ENCODE measurements at places on chromosomes 3 and 15. TPM values are rescaled to one million over a fixed set of nuclear protein-coding genes. Genes with fewer than 3 reads are reported as not detected.

DNA sequence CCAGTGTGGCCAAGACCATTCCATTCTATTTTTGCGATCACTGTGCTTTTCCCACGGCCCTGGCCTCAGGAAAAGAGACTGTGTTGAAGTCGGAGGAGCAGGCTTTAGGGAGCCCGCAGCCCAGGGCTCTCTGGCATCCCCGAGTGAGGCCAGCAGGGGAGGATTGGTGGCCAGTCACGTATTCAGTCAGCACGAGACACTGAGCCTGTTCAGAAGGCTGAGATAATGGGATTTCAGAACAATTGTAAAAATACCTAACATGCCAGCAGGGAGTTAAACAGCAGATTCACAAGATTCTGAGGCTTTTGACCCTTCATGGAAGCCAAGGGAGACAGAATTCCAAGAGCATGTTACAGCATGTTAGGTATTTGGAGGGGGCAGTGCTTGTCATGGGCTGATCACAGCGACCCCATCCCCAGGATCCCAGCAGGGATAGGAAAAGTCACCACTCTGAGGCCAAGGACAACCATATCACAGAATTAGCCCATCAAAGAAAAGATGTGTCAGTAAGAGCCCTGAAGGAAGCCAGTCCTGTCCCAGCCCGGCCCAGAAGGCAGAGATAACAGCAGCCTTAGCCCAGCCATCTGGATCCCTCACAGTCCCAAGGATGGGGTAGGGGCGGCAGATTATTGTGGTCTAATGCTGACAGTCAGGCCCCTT, 40.6 kb downstream of the AMOTL2 start:
- no peak for DNase-seq

DNA sequence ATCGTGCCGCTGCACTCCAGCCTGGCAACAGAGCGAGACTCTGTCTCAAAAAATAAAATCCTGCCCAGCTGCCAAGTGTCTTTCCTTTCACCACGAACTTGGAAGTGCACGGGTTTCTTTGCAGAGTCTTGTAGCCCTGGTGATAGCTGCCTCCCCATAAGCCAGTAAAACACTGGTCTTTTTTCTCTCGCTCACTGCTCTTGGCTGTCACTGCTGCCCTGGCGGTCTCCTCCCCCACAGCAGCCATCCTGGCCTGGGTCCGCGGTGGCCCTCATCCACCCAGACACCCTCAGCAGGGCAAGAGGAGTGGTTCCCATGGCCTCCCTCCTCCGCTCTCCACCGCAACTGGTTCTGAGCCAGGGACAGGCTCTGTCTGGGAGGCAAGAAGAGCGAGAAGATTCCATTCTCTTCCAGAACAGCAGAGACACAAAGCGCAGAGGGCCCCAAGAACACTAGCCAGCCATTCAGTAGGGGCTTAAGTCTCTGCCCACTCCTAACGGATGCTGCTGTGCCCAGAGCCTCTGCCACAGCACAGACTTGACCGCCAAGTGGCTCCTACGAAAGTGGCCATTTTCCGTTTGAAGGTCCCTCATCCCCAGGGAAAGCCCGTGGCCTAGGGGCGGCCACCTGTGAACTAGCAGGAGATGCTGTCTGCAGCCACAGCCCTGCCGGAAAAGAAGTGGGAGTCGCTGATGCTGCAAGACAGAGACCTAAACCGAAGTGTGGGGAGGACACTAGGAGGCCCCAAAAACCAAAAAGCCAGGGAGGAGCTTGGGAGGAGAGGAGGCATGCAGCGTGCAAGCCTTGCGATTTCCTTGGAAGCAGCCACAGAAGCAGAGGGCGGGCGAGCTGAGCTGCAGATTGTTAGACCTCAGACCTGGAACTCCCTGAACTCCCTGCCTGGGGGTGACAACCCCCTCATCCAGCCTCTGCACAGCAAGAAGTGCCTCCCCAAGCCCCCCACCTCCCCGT, 44.1 kb downstream of the KLHL25 start:
- peak; percentile 82 for DNase-seq

DNA sequence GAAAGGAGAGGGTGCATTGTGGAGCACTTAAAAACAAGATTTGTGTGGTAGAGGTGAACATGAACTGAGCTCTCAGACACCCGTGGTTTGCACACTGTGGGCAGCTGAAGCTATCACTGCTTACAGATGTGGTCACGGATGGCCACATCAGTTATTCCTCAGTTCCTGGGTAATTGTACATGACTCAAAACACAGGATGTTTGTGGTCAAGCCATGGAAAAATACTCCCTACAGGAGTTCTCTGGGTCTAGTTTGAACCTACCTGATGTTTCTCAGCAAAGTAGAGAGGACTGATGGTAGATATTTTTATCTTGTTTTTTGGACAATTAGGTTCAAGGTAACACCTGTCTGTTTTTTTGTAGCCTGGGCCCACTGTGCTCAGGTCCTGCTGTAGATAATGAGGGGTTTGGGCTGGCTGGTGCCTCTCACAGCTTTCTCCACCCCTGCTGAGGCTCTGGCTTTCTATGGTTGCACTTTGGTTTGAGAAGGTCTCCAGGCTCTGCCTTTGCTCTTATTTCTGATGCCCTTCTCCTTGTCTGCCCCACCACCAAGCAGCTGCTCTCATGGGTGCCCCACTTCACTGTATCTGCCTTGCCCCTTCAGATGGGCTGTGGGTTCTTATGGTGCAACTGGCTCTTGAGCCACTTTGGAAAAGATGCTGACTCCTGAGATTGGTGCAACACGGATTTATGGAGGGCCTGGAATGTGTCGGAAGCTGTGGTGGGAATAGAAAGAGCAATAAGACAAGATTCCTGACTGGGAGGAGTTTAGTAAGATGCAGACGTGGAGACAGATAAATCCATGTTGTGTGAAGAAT, 40.1 kb downstream of the CDCP1 start:
- DNase-seq = no peak

DNA sequence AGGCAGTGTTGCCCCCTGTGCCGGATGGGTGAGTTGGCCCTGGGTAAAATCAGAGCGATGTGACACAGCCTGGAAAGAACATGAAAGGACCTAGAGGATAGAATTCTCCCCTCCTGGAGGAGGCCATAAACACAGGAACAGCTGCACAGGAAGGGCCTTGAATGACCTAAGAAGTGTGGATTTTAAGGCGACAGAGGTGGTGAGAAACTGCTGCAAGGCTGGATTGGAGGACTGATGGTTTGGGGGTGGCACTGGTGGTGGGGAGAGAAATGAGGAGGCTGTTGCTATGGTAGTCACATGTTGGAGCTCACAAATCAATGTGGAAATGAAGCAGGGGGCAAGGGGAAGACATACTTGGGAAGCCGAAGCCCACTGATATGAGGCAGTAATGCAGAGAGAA, 13.8 kb downstream of the XIRP1 start:
- no peak for DNase-seq

- DNase-seq = no peak
These were observed 39.3 kb downstream of the GLB1 start for GRCh38 chr3:33057320-33058298.

DNA sequence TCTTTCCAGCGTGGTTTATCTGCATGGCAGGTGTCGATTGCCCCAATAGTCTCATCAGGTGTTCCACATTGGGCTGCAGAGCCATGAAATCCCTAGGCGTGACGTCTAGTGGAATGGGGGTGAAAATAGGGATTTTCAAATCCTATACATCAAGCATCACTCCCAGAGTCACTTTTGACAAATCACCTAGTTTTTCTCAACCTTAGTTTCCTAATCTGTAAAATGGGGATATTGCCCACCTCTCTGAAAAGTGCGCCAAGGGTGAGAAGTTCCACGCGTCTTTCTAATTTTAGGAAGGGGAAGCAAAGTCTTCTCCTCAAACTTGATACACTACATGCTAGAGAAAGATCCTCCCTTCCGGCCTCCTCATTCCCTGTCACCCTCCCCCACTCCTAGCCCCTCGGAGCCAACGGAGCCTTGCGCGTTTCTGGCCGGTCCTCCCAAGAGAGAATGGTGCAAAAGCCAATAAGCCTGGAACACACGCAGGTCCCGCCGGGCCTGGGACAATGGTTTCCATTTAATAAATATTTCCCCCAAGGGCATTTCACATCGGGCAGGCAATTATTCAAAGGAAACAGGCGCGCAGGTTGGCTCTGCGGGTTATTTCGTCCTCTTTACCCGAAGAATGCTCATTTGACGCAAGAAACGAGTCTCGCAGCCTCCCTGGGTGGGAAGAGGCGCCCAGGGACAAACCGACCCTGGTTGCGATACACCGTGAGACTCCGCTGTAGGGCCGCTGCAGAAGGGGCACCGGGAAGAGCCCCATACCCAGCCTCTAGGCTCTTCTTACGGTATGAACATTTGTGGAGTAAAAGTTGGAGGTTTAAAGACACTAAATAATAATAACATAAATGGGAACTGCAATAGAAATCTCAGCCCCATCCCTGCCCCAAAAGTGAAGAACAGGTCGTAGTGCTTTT, 1.2 kb upstream of the SOX14 start:
- no peak for DNase-seq

DNA sequence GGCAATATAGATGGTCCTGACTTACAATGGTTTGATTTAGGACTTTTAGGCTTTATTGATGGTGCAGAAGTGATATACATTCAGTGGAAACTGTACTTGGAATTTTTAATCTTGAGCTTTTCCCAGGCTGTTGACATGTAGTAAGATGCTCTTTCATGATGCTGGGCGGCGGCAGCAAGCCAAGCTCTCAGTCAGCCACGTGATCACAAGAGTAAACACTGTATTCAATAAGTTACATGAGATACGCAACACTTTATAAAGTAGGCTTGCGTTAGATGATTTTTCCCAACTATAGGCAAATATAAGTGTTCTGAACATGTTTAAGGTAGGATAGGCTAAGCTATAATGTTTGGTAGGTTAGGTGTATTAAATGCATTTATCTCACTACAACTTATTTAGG, 17.9 kb downstream of the PARP9 start:
- no peak for DNase-seq

DNA sequence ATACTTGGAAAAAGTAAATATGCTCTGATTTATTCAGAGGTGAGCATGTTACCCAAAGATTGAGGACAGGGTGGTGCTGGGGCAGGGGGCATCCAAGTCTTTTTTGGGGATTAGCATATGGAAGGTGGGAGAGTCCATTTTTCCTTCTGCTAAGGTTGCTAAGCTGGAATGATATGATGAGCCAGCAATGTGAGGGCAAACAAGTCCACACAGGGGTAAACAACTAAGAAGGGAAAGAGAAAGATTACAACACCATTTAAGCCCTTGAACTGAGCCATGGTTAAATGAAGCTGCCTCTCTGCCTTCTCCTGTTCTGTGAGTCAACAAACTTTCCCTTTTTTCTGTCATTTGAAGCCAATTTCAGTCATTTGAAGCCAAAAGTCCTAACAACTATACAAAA, 89.0 kb downstream of the RPL22L1 start:
- no peak for DNase-seq

DNA sequence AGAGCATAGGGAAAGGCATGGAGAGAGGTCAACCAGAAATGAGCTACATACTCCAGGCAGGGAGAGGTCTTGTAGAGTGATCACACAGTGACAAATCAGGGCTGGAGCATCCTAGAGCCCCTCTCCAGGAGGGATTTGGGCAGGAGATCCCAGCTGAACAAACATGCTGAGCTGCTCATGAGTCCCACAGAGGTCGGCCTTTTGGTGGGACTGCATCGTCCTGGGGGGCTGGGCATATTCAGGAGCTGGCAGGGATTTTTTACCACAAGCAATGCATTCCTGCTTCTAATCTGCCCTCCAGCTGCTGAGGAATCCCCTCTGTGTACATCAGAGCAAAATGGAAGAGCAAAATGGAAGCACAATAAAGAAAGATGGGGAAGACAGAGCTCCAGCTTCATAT, 94.9 kb downstream of the NTRK3 start:
- no peak for DNase-seq

DNA sequence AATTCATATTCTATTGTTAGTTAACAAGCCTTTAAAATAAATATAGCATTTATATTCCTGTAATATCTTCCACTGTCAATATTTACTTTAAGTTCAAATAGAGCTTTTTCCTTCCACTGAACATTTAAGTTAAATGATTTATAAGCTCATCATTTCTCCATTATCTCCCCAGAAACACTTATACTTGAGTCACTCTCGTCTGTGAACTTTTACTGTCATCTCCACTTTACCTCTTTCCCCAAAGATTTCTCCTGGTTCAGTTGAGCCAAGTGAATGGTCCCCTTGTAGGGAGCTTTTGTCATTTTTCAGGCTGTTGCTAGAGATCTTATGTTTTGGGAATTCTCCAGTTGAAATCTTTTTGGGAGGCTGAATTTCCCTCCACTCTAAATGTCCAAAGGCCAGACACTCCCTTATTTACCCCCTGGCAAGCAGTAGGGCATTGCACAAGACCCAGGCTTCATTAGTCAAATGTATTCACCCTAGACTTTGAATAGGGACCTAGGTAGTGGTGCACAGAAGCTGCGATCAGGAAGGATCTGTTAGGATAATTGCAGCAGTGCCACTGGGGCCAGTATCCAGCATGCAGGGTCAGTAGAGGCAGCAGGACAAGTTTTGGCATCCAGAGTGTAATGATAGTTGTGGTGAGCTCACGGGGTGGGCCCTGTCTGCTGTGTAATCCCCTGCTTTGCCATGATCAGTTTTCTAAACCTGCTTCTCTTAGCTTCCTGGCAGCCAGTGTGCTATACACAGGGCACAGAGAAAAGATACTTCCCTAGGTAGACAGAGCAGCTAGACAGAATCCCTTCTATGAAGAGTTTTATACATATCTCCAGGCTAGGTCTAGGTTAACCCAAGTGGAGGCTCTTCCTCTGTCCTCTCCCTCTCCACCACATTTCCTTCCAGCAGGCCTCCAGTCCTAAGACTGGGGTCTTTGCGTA, 356.5 kb upstream of the SLCO3A1 start:
- DNase-seq = no peak

DNA sequence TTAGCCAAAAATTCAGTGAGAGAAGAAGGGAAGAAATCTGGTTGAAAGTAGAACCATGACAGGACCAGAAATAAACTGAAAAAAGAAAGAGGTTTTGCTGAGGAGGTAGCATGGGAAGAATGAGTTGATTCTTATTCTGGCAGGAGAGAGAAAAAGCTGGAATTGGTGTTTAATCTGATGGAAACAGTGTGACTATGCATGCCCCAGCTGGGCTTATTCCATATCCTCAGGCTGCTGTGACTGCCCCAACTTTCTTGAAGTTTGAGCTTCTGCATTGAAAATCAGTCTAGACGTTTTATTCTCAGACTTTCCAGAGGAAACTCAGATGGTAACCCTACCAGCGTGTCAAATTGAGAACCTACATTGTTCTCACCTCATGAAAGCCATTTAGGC, 352.5 kb upstream of the DCBLD2 start:
- no peak for DNase-seq

GRCh38 chr15:88803920-88804247, 648 bp downstream of the ACAN start:
- DNase-seq = no peak

Gene OXTR
- 0.59 TPM for total RNA-seq

Gene PSTPIP1
- 6.1 TPM for total RNA-seq

Gene DLL4
- 9.2 TPM for total RNA-seq

Gene KBTBD8
- 7.9 TPM for total RNA-seq

Gene TF
- 111 TPM for total RNA-seq

Gene UPK1B
- 1.1 TPM for total RNA-seq

Gene ACAP2
- 25.3 TPM for total RNA-seq

Gene RBP2
- total RNA-seq = not detected

Gene STAC
- 0.13 TPM for total RNA-seq
